ENCODE measurements at places on chromosomes 13 and 19.
A peak's percentile ranks its signal among the peaks of the same experiment; 100 is the strongest.

DNA sequence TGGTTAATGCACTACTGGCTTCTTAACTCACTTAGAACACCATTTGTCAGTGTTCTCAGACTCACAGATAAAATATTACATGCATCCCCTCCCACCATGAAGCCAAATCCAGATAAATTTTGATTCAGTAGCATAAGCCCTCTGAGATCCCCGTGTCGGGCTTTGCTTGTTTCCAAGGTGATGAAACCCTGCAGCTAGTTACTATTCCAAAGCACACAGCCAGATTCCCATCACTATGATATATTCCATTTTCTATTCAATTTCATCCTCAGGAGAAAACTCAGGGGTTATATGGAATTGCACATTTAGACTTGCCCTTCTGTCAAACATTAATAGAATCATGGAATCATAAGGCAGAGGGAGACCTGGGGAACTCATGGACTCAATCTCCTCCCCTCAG lies 9.4 kb upstream of the FAM124A start:
- peaks cover 3% of the 10 kb centered on the region for H3K27me3 ChIP-seq
- no peak overlapping the region for H3K4me3 ChIP-seq
- H3K36me3 ChIP-seq = no peaks in the 10 kb centered on the region
- no peak overlapping the region for H3K27ac ChIP-seq
- no peaks in the 10 kb centered on the region for H3K4me1 ChIP-seq
- no peak for DNase-seq

GRCh38 chr19:33039108-33039599 lies 25.5 kb downstream of the RHPN2 start:
- DNase-seq = peak; percentile 76
- no peak overlapping the region for H3K4me3 ChIP-seq
- peaks cover 73% of the 10 kb centered on the region for H3K4me1 ChIP-seq
- H3K27ac ChIP-seq = peak overlapping the region; percentile 100
- H3K36me3 ChIP-seq = peaks cover 15% of the 10 kb centered on the region

DNA sequence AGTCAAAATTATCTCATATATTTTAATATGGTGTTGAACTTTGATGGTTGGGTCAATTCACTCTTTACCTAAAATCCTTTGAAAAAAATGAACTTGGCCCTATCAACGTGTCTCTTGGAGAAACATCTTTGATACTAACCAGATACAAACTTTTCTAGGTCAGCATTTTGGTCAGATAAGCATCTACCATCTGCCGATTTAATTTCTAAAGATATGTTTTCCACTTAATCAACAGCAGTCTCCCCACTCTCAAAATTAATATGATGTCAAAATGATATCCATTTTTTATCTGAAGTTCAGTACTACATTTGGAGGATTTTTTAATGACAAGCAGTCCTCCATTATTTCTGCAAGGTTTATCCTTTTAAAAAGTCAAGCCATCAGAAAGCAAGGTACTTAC lies 288.8 kb downstream of the DIAPH3 start:
- no peaks in the 10 kb centered on the region for H3K36me3 ChIP-seq
- no peaks in the 10 kb centered on the region for H3K4me1 ChIP-seq
- no peaks in the 10 kb centered on the region for H3K27me3 ChIP-seq
- no peak overlapping the region for H3K27ac ChIP-seq
- no peak for DNase-seq

DNA sequence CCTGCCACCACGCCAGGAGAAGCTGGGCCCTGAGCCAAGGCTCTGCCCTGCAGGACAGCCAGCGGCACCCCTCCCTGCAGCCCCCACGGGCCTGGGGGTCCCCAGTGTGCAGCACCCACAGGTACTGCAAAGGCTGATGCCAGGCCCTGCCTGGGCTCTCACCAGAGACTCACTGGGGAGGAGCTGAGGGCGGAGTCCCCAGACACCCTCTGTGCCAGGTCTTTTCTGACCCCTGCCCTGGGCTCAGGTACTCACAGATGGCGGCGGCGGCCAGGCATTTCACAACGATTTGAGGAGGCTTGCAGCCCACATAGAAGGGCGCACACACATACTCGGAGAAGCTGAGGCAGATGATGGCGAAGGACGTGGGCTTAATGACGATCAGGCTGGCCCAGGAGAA lies 5.7 kb downstream of the SLC7A9 start:
- no peaks in the 10 kb centered on the region for H3K27me3 ChIP-seq
- no peak for DNase-seq
- H3K4me3 ChIP-seq = no peak overlapping the region

GRCh38 chr19:29971648-29972047 lies 29.6 kb downstream of the URI1 start:
- H3K4me3 ChIP-seq = no peak overlapping the region
- H3K27ac ChIP-seq = no peak overlapping the region
- H3K4me1 ChIP-seq = peaks cover 9% of the 10 kb centered on the region
- no peak for DNase-seq

GRCh38 chr19:49596954-49597702 lies 6.1 kb downstream of the PRR12 start:
- H3K27me3 ChIP-seq = no peaks in the 10 kb centered on the region
- H3K4me3 ChIP-seq = no peak overlapping the region
- no peak for DNase-seq
- no peak overlapping the region for H3K27ac ChIP-seq
- H3K36me3 ChIP-seq = peaks cover 7% of the 10 kb centered on the region

GRCh38 chr19:55358943-55359908 lies 3.8 kb downstream of the GARIN5B start:
- H3K4me1 ChIP-seq = peaks cover 14% of the 10 kb centered on the region
- H3K36me3 ChIP-seq = no peaks in the 10 kb centered on the region
- no peak overlapping the region for H3K4me3 ChIP-seq
- no peak overlapping the region for H3K27ac ChIP-seq

DNA sequence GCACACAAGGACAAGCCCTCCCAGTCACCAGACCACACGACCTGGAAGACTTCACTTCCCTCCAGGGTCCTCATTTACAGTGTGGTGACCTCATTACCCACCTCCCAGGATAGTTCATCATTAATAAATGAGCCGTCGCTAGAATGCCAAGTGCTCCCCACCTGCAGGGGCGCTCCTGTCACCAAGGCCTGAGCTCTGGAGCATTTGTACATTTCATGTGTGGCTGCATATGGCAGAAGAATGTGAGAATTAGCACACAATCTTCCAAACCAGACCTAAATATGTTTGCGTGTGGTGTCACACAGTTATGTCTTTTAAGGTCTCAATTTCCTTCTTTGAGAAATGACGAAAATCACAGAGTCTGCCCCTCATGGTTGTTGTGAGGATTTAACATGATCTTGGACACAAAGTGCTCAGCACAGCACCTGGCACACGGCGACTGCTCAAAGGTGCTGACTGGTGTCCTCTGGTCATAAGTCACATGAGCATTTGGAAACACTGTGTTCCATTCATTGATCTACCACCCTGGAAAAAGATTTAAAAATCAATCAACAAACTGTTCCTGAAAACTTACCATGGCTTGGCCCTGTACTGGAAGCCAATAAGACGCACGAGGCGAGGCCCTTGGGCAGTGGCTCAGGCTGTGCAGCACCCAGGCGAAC lies 150.6 kb upstream of the SPACA7 start:
- no peaks in the 10 kb centered on the region for H3K4me1 ChIP-seq
- H3K27me3 ChIP-seq = peaks cover 3% of the 10 kb centered on the region
- H3K36me3 ChIP-seq = no peaks in the 10 kb centered on the region
- no peak overlapping the region for H3K27ac ChIP-seq

- H3K27ac ChIP-seq = no peak within 1 kb of the TSS
- H3K4me1 ChIP-seq = no peaks in the 10 kb centered on the region
- no peak for DNase-seq
- no peak within 1 kb of the TSS for H3K4me3 ChIP-seq
- peaks cover 4% of the 10 kb centered on the region for H3K27me3 ChIP-seq
- no peaks in the 10 kb centered on the region for H3K36me3 ChIP-seq
These were observed at the start of gene CYP2B6 for GRCh38 chr19:40990972-40991381. Gene CYP2B6, plus strand, starts transcription at chr19:40991282. Its CDS starts 24 bp downstream, at chr19:40991306.

DNA sequence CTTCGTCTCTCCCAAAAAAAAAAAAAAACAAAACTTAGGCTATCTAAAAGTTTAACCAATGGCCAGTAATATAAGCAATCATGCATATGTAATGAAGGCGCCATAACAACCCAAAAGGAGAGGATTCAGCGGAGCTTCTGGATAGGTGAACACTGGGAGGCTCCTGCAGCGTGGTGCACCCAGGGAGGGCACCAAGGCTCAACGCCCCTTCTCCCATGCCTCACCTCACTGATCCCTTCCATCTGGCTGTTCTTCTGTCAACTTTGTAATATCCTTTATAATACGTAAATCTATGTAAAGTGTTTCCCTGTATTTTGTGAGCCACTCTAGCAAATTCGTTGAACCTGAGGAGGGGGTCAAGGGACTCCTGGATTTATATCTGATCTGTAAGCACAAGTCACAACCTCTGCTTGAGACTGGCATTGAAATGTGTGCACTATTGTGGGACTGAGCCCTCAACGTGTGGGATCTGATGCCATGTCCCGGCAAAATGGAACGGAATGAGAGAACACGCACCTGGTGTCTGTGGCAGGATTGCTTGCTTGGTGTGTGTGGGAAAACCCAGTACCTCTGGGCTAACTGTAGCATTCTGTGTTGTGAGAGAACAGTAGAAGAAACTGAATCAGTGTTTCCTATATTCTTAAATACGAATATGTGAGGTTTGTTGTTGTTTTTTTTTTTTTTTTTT lies 521 bp upstream of the ZNF665 start:
- no peaks in the 10 kb centered on the region for H3K27me3 ChIP-seq
- DNase-seq = no peak
- no peak overlapping the region for H3K4me3 ChIP-seq
- H3K27ac ChIP-seq = no peak overlapping the region

DNA sequence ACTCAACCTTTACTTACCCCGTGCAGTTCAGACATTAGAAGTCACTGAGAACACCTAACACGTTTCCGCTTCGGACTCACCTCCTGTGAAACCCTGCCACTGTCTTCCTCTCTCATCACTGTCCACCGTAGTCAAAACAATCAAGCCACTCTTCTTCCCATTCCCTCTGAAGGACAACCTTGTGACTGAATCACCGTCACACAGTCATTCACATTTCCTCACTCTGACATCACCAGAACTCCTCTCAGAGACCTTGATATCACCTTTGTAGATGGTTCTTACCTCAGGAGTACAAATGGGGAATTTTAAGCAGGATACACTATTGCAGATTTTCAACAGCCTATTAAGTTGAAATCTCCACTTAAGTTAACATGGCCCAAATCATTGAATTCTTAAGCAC lies 1.3 kb upstream of the KBTBD6 start:
- no peak overlapping the region for H3K4me3 ChIP-seq
- no peaks in the 10 kb centered on the region for H3K36me3 ChIP-seq
- no peaks in the 10 kb centered on the region for H3K27me3 ChIP-seq
- peaks cover 41% of the 10 kb centered on the region for H3K4me1 ChIP-seq
- DNase-seq = no peak
- no peak overlapping the region for H3K27ac ChIP-seq

Data from HepG2 (cell line).